ENCODE measurements at places on chromosomes 12 and 14. TPM values are rescaled to one million over a fixed set of nuclear protein-coding genes. Genes with fewer than 3 reads are reported as not detected.

The P2RX7 gene
- 14.8 TPM for total RNA-seq

The ARHGEF25 gene
- total RNA-seq: 5.3 TPM

The PTHLH gene
- total RNA-seq: not detected

The KRT6C gene
- not detected for total RNA-seq

The SLC7A7 gene
- 1.5 TPM for total RNA-seq

The SELPLG gene
- total RNA-seq: 55.4 TPM

The PPP4R3A gene
- 147 TPM for total RNA-seq

The NID2 gene
- 0.19 TPM for total RNA-seq

The TAS2R31 gene
- total RNA-seq: 2.9 TPM

The ASB2 gene
- total RNA-seq: 43.3 TPM

The MAP4K5 gene
- total RNA-seq: 20.8 TPM

The GPR68 gene
- 19.2 TPM for total RNA-seq

The PTPRO gene
- 0.28 TPM for total RNA-seq

The KRT82 gene
- not detected for total RNA-seq

The HOXC9 gene
- not detected for total RNA-seq

The LUM gene
- total RNA-seq: not detected

The LRRIQ1 gene
- not detected for total RNA-seq

The RPS6KL1 gene
- total RNA-seq: 4.6 TPM

The NOS1 gene
- not detected for total RNA-seq

The LHX5 gene
- 0.19 TPM for total RNA-seq

The FGF6 gene
- not detected for total RNA-seq

The NR2C1 gene
- 38.7 TPM for total RNA-seq

The SLC39A2 gene
- total RNA-seq: 0.58 TPM

The RHEBL1 gene
- 28.3 TPM for total RNA-seq

The ANGEL1 gene
- total RNA-seq: 21.6 TPM

The STK38L gene
- total RNA-seq: 30.6 TPM

The PTPN21 gene
- total RNA-seq: 0.95 TPM

The CELA1 gene
- 0.26 TPM for total RNA-seq

The TAS2R46 gene
- total RNA-seq: 0.72 TPM

The RPL10L gene
- not detected for total RNA-seq

The AICDA gene
- total RNA-seq: not detected

The EID3 gene
- 5.0 TPM for total RNA-seq

The MYH6 gene
- total RNA-seq: 2.1 TPM

The C12orf54 gene
- total RNA-seq: 0.77 TPM

The GPD1 gene
- 3.5 TPM for total RNA-seq

The LDHB gene
- 1,381 TPM for total RNA-seq

The RFX4 gene
- total RNA-seq: not detected

The INSM2 gene
- not detected for total RNA-seq

The C12orf56 gene
- not detected for total RNA-seq

The SGPP1 gene
- 12.1 TPM for total RNA-seq

The PPFIA2 gene
- total RNA-seq: not detected

The EML5 gene
- total RNA-seq: 15.3 TPM

The PEX5 gene
- total RNA-seq: 35.2 TPM

The OVCH1 gene
- not detected for total RNA-seq

The CFAP251 gene
- total RNA-seq: 1.6 TPM

The MYF5 gene
- not detected for total RNA-seq

The TUNAR gene
- not detected for total RNA-seq

The TMEM253 gene
- not detected for total RNA-seq

The CD69 gene
- 158 TPM for total RNA-seq

The B3GNT4 gene
- total RNA-seq: 0.55 TPM

The PTPRQ gene
- not detected for total RNA-seq

Data from activated T-cell treated with anti-CD3 and anti-CD28 coated beads, Interleukin-2, amount 50 U/mL, for 72 hours (primary cell).